ENCODE measurements at places on chromosomes 4 and X.

DNA sequence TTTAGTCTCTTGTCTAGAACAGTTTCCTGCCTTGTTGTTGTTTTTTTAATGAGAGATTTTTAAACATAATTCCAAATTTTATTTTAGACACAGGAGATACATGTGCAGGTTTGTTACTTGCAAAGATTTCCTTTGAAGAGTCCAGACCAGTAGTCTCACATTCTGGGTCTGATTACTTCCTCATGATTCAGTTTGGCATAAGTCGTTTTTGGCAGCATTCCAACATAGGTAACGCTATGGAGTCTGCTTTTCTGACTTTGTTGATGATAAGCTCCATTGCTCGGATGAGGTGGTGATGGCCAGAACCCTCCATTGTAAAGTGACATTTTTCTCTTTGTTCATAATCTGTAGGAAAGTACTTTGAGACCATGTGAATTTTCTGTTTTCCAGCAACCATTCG is 74.7 kb downstream of the CLCN4 start:
- no peak for DNase-seq

- no peak for DNase-seq
Measured at GRCh38 chr4:88226143-88226542, 58.2 kb downstream of the PPM1K start.

DNA sequence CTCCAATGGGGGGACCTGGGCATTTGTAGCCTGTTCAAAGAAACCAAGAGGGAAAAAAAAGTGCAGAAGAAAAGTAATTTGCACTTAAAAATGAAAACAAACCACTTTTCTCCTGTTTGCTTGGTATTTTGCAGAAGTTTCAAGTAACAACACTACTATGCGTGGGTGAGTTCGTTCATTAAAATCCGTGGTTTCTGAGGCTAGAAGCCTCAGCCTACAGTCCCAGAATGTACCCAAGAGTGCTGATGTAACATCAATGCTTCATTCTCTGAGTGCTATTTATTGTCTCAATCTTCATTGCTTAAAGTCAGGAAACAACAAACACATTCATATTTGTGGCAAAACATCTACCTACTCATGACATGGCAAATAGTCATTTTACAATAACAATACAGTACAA is 29.2 kb downstream of the LGI2 start:
- no peak for DNase-seq

DNA sequence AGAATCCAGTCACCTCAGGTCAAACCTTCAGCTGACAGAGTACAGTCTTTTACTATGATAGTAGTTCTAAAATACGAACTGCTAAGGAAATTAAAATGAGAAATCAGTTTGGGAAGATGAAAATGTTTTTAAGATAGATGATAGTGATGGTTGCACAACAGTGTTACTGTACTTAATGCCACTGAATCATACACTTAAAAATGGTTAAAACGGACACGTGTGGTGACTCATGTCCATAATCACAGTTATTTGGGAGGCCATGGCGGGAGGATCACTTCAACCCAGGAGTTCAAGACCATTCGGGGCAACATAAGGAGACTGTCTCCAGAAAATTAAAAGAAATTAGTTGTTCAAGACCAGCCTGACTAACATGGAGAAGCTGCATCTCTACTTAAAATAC is 41.4 kb downstream of the ABHD18 start:
- DNase-seq, result no peak

DNA sequence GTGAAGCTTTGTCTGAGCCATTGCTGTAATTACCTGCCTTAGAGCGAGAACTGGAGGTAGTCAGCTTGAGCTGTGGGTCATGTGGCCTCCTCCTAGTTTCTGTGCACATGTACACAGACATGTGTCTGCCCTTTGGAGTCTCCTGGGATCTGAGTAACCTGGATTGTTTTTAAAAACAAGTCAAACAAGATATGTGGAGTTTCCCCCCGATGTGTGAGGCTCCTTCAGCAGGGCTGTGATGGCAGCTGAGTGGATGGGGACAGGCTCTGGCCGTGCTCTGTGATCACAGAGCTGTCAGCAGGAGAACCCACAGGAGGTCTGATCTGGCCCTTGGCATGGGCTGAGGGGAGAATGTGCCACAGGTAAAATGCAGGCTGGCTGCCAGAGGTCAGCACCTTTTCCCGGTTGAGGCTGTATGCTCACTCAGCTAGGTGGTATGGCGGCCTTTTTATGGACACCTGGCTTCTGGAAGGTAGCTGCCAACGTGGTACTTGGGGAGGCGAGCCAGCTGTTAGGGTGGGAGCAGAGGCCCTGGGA is 38.4 kb downstream of the NOP14 start:
- DNase-seq, result no peak

DNA sequence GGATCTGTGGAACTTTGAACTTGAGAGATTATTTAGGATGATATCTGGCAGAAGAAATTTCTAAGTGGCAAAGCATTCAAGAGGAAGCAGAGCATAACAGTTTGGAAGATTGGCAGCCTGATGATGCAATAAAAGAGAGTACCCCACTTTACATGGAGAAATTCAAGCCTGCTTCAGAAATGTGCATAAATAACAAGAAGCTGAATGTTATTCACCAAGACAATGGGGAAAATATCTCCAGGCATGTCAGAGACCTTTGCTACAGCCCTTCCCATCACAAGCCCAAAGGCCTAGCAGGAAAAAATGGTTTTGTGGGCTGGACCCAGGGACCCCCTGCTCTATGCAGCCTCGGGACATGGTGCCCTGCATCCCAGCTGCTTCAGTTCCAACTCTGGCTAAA is 420.8 kb downstream of the DTHD1 start:
- no peak for DNase-seq

DNA sequence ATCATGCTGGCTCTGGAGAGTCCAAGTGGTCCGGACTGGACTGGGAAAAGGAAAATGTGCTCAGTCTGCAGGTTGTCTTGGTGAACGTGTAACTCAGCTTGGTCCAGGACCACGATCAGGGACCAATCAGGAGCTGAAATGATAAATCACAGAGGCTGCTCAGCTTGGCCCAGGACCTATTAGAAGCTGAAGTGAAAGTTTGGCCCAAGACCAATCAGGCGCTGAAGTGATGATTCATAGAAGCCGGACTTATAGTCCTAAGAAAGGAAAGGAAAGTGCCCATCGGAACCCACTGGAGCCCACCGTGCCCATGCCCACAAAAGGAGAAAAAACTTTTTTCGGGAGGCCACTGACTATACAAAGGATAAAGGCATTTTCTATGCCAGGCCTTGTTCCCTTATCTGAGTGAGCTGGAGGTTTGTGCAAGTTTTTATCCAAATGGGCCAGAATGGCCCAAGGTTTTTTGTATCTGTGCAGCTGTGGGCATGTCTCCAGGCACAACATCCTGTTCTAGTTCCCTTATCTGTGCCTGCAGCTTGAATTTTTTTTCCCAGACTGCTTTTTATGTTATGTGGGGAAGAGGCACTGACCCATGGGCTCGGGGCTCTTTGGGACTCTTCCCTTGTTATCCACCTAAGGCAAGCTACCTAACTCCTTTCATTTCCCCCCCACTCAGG is 194.4 kb downstream of the FAM133A start:
- DNase-seq, result no peak

GRCh38 chr4:83240379-83240875 is 44.2 kb downstream of the COQ2 start:
- DNase-seq, result no peak

DNA sequence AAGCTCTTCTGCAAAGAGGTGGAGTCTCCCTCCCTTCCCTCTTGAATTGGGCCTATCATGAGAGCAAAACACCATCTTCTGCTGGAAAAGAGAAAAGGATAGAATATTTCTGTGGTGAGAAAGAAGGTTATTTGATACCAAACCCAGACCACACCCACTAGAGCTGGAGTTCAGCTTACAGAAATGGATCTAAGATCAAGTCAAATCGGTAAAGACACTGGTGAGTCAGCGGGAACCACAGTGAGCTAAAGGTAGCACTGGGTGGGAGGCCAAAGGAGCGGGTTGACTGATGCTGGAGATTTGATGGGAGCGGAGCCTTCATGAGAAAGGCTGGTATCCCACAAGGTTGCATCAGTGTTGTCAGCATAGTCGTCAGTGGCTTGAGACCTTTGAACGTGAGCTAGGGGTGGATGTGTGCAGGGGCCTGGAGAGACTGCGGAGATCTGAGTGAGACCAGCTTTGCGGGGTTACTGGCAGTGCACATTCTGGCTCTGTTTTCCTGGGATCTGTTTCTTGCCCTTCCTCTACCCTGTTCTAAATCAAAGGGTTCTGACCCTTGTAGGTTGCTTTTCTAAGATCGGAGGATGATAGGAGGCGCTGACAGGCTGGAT is 106.4 kb upstream of the SCOC start:
- DNase-seq, result no peak

GRCh38 chr4:88859191-88859812 is 161.7 kb upstream of the NAP1L5 start:
- no peak for DNase-seq

GRCh38 chr4:42398171-42398870 is 1.0 kb downstream of the SHISA3 start:
- DNase-seq, result no peak

DNA sequence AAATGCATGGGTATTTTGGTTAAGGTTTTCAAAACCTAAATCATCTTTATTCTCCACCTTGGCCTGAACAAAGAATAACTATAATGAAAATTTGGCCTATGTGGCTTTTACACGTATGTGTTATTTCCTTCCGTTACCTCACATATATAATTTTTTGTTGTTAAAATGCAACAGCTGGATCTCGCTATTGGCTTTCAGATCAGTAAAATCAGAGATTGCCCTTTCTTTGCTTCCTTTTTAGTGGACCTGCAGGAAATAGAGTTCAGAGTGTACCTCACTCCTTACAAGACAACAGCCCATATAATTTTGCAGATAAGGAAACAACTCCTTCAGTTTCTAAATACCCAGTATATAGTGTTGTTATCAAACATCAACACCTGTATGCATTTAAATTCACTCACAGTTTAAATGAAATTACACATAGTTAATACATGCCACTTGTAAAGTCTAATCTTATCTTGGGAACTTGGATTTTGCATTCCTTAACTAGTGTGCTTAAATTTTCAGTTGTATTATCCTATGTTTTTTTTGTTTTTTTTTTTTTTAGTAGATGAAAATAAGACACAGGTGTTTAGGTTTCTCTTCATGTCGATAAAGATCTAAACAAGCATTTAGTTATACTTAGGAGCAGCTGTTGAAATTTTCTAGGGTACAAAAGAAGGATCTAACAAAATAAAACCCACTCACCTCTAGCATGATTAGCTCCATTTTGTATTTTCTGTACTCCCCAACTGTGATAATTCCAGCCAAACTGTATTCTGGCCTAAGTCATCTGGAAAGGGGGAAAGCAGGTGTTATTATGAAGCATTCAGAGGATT is 96.2 kb upstream of the SPRY1 start:
- no peak for DNase-seq

Measured in naive thymus-derived CD8-positive, alpha-beta T cell (primary cell).